Caki2 (cell line): ENCODE measurements at places on chromosomes 2 and 18.
A peak's percentile ranks its signal among the peaks of the same experiment; 100 is the strongest.

DNA sequence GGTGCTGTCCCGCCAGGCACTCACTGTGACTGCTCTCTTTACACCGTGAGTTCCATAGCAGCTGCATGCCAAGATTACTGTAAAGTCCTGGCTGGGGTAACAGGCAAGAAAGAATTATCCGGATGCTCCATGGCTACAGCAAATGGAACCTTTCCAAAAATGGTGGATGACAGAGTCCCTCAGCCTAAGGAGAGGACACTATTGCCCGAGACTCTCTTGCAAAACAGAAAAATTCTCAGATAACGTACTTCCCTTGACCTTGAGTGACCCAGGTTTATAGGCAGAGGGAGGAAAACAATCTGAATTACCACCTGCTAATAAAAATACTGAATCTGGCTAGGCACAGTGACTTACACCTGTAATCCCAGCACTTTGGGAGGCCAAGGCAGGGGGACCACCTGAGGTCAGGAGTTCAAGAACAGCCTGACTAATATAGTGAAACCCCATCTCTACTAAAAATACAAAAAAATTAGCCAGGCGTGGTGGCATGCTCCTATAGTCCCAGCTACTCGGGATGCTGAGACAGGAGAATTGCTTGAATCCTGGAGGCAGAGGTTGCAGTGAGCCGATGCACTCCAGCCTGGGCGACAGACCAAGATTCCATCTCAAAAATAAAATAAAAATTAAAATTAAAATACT, 4.5 kb downstream of the CYS1 start:
- no peak for DNase-seq

DNA sequence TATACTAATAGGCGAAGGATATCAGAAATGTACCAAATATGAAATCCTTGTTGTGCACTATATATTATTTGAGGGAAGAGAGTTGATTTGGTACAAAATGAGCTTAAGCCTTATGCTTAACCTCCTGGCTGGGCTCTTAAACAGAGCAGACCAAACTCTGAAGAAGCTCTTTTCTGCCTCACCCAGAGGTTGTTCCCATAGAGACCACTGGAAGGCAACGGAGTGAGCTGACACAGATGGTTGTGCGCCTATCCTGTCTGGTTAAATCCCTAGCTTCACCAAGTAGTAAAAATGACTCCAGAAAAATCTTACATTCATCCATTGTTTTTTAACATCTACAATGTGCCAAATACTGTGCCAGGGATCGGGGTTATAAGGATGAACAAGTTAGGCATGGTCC, 55.9 kb upstream of the NOL4 start:
- no peak for DNase-seq

GRCh38 chr2:42879913-42880737, 87.7 kb upstream of the HAAO start:
- DNase-seq, result no peak

GRCh38 chr2:205915130-205915524, 170.8 kb downstream of the INO80D start:
- DNase-seq, result no peak

- DNase-seq, result no peak
Measured at GRCh38 chr2:6309415-6310255, 556.1 kb downstream of the CMPK2 start.

DNA sequence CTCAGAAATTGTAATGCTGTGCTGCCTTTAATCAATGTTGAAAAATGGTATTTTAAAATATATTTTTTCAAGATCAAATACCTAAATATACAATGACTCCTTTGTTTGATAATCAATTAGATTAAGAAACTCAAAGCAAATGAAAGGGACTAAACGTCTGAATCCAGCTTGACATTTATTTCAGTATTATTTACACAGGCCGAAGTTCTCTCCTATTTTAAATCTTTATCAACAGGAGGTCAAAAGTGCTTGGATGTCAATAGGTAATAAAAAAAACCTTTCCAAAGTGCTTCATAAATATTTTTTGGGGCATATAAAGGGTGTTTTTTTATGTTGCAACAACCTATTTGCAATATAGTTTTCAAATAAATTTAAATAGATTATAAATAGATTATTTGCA, 1201.7 kb upstream of the SLC39A10 start:
- DNase-seq, result no peak

DNA sequence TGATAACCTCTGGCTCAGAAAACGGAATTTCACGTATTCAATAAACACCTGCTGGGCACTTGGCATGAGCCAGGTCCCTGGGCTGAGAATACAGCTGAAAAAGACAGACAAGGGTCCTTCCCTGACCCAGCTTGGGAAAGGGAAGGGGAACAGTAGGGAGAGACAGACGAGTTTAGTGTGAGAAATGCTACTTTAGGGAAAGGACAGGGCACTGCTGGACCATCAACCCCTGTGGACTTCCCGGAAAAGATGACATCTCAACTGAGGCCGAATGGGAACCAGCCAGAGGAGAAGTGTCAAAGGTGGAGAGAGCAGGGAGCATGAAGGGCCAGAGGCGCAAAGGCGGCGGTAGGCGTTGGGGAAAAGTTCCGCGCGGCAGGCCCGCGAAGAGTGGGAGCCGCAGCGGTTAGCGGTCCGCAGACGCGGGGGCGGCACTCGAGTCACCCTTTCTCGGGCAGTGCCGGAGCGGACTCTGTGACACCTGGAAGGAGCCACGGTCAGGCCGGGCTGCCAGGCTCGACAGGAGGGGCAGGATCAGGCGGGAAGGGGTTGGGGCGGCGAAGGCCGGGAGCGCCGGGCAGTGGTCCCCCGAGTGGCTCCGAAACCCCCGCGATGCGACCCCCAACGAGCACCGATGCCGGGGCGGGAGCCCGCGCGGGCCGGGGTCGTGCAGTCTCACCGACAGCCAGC, 519 bp downstream of the TEX261 start:
- peak; percentile 18 for DNase-seq

DNA sequence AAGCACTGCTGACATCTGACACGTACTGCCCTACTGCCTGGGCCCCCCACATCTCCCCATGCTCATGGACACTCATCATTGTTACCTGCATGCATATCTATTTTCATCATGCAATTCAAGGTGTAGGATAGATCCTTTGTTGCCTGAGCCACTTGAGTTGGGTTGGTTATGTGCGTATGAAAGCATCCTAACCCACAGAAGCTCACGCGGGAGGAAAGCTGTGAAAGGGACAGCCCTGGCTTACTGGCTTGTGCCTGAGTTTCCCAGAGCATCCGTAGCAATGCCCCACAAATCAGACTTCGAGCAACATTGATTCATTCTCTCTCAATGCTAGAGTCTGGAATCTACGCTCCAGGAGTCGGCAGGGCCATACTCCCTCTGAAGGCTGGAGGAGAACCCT, 285.5 kb downstream of the PHLPP1 start:
- no peak for DNase-seq

- DNase-seq, result no peak
Measured at GRCh38 chr2:101479328-101479727, 4.4 kb upstream of the RFX8 start.

DNA sequence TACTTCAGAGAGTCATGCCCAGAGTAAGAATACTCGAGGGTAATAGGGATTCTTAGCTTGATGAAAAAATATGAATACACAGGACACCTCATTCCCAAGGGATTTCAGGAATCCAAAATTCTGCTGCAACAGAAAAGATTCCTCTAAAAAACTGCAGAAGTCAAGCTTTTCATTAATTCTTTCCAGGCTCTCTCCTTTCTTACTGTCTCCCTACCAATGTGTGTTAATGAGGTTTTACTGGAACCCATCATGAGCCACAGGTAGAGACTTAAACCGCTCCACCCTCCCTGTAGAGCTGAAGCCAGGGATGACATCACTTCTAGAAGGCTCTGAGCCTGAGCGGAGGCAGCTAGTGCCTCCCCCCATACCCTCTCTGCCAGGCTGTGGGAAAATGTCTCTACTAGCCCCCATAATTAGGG, 3.4 kb downstream of the SDC1 start:
- DNase-seq, result no peak

GRCh38 chr2:150618245-150618895, 130.9 kb upstream of the RND3 start:
- DNase-seq, result no peak

- no peak for DNase-seq
Measured at GRCh38 chr18:41820784-41821183, 134.2 kb upstream of the PIK3C3 start.

DNA sequence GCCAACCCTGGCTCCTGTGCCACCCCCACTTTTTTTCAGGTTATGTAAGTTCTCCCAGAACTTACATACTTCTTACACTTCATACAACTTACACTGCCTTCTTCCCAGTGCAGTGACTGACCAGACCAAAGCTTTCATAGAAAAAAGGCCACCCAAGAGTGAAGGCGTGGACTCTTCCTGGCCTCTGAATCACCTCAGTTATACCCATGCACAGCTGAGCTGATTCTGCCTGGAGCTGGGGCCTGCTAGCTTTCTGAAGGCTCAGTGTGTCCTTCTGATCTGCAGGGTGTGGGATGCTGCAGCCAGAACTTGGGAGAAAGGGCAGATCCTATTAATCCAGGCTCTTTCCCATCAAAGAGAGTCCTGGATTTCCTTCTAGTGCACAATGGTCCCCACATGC, 216.1 kb downstream of the TTC32 start:
- peak; percentile 18 for DNase-seq

GRCh38 chr18:35174093-35174731, 66.6 kb upstream of the ZNF397 start:
- DNase-seq, result no peak

GRCh38 chr2:200470230-200470629, 39.6 kb downstream of the KCTD18 start:
- DNase-seq, result no peak

GRCh38 chr2:108993095-108993937, 4.3 kb upstream of the EDAR start:
- DNase-seq, result no peak

- peak; percentile 92 for DNase-seq
Measured at GRCh38 chr2:9703701-9704221, 73.0 kb upstream of the YWHAQ start.

DNA sequence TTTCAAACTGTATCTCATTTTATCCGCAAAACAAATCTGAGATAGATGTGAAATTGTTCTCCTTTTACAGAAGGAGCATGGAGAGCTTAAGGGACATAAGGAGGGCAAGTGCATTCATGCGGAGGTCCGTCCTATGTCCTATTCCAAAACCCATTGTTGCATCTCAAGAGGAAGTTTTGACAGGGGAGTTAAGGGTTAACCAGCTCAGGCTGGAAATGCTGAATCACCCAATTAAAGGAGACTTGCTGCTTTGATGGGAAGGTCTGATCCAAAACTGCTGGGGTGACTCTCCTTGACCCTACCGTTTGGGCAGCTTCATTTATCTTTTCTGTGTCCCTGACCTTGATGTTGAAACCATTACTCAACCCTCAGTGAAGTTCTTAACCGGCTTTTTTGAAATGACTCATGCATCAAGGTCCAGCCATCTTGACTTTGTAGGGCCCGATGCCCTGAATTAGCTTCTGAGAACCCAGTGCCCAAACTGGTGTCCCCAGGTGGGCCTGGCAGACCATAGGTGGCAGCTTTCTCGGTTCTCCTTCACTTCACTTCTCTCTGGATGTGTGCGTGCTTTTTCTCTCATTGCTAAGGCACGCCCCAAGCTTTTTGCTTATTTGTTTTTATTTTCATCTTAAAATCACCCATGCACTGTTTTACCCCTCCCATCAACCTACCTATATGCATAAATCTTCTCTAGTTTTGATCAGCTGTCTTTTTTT, 15.9 kb upstream of the TXNDC2 start:
- DNase-seq, result peak; percentile 85

- DNase-seq, result no peak
Measured at GRCh38 chr18:40957533-40958070, 997.4 kb upstream of the PIK3C3 start.

DNA sequence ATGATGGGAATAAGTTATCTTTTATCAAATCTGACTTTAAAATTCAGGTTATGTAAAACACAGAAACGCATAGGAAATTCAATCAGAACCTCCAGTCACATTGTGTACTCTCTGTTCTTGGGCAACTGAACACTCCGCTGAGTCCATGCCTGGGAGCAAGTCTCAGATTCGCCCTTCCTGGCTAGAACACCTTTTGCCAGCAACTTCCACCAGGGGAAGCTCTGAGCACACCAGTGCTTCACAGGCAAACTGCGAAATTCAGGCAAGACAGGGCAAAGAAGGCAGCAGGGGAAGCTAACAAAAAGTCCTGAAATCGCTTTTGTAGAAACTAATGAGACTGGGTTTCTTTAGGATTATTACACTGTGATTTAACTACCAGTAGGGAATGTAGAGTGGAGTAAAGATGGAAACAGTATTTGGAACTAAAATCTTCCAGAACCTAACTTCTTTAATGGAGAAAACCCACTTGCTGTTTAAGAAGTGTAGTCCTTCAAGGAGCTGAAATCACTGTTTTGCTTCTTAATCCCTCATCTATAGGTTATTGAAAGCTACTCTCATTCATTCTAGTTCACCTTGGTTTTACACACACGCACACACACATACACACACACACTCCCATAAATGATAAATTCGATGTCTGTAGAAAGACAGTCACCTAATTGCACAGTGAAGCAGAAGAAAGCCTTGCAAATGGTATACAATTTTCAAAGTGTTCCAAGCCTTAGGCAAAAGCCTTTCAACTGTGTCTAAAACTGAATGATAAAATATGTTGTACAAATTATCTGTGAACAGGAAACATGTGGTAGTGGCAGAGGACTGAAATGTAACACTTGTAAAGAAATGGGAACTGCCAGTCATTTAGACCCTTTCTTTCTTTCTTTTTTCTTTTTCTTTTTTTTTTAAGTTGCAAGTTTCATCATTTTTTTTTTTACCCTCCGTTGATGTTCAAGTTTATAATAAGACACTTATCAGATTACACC, 214.5 kb downstream of the TMEM182 start:
- DNase-seq, result peak; percentile 32

DNA sequence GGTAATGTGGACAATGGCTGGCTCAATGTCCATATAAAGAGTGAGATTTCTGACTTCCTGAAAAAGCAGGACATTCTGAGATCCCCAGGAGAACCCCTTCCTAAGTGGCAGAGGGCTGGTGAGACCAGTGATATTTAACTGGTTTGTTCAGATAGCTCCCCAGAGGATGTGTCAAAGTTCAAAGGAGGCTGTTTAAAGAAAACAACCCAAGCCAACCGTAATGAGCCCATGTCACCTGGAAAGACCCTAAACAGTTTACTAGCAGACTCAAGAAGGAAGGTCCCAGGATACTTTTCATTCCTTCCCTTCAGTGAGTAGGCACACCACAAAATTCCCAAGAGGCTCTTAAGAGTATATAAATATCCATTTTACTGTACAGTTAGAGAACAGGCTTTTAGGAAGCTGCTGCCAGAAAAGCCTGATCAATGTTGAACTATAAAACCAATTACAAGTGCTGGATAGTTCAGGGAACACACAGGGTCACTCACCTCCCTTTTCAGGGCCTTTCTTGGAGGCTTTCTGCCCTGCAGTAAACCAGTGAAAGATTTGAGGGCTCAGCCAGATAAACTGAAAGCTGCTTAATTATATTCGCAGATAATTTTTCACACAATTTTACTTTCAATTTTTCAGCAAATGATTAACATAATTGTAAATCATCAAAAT, 293.5 kb downstream of the ASXL3 start:
- no peak for DNase-seq

GRCh38 chr2:206083602-206084438, 2.2 kb downstream of the INO80D start:
- peak; percentile 21 for DNase-seq

DNA sequence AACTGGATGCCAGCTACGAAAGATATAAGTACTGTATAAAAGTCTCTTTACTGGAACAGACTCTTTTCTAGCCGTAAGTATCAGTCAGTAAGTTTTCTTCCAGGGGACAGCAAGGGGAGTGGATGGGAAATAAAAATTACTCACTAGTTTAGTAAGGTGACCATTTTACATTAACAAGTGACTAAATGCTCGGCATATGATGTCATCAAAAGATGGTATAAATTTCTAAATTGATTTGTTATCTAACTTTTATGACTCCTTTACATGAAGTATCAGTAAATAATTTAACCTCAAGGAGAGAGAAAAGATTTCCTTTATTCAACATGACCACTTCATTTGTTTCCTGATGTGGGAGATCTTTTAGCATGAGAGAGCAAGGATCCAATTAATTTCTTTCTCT, 859.0 kb upstream of the LRRTM1 start:
- DNase-seq, result no peak
